ENCODE measurements at places on chromosomes 11 and 22.

DNA sequence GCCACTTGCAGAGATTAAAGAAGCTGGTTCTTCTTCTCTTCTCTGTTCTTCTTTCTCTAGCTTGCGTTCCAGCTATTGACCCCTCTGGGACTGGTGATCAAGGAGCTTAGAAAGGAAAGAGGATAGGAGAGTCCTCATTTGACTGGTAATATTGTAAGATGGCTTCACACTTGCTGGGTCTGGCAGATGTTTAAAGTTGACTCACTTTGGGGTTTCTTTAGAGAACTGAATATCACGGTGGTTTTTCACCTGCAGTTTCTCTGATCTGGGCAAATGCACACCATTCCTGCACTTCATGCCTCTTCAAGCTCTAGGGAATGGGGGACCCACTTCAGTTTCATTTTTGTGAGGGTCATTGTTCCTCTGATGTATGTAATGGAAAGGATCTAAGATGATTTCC is 41.8 kb upstream of the DEUP1 start:
- no peak for DNase-seq

GRCh38 chr11:133832991-133833897 is 12.1 kb downstream of the SPATA19 start:
- no peak for DNase-seq

DNA sequence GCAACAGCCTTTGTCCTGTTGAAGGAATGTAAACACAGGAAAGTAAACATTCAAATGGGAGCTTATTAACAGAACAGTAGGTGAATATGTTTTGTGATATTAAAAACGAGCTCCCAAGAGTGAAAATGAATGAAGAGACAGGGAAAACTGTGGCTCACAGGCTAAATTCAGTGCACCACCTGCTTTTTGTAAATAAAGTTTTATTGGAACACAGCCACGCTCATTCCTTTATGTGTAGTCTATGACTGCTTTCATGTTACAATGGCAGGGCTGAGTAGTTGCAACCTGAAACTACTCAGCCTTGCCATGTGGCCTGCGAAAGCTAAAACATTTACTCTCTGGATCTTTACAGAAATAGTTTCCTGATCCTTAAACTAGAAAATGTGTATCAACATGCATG is 136.9 kb downstream of the MYO18B start:
- DNase-seq: no peak

DNA sequence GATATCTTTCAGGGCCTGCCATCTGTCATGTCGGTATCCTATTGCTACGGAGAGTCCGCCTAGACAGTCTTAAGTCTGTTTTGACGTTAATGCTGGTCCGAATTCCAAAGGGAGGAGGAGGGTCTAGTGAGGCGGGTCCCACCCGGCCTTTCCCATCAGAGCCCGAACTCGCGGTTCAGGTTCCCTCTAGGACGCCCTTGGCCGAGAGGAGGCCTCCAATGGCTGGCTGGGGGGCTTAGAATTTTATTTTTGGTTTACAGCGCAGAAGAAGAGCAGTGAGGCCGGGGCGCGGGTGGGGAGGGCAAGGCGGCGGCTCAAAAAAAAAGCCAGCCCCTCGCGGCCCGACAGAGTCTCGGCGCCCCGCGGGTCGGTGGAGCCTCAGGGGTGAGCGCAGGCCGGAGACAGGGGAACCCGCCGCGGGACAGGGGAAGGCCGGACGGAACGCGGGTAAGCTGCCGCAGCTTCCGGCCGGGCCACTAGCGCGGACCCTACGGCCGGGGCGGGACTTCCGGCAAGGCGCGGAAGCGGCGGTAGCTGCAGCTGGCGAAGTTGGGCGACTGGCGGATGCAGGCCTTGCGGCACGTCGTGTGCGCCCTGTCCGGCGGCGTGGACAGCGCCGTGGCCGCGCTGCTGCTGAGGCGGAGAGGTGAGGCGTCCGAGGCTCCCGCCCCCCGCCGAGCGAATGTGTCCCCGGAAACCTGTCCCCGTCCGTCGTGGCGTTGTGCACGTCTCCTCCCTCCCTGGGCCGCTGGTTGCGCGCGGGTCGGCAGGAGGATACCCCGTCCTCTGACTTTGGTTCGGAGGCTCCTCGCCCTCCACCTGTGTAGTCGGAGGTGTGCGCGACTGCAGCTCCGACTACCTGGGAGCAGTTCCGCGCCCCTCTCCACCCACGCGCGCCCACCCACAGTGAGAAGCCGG is at the start of gene TRMU:
Gene TRMU (plus strand): TSS at position 514 of the 918 bp plus-strand sequence. CDS start 51 bp downstream, at position 565.
- peak; percentile 24 for DNase-seq

- DNase-seq: no peak
These were observed 9.1 kb downstream of the DENND6B start for GRCh38 chr22:50317674-50318073.

DNA sequence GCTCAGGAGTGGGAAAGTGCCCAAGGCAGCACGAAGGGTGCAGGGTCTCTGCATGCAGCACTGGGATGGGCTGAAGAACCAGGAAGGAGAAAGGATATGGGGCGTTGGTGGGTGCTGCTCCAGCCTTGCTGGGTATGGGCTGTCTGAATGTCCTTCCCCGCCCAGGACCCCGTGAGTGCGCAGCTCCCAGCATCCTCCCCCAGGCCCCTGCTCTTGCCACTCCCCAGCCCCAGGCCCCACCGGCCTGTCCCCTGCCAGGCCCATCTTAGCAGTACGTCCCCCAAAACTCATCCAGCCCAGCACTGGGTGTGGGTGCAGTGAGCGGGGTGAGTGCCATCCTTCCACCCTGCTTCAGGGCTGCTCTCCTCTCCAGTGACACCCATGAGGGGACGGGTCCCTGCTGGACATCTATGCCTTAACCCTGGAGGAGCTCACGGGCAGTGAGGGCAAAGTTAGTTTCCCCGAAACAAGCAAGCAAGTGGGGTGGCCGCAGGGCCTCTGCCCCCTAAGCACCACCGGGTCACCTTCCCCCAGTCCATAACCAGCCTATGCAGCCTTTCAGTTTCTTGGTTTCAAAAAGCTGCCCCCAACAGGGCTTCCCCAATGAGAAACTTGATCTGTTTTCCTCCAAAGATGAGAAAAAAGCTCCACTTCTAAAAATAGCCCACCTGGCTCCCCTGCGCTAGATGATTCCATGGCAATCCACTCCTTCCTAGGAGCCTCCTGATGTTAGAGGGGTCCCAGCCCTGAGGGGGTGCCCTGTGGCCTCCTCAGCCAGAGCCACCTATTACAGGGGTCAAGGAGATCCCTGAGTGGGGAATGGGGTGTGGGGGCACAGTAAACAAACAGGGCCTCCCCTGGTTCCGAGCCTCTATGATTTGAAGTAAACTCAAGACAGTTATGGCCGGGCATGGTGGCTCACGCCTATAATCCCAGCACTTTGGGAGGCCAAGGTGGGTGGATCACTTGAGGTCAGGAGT is 103.8 kb downstream of the MORC2 start:
- DNase-seq: no peak

- DNase-seq: peak; percentile 61
These were observed 21.2 kb downstream of the PTPRJ start for GRCh38 chr11:48001438-48002021.

DNA sequence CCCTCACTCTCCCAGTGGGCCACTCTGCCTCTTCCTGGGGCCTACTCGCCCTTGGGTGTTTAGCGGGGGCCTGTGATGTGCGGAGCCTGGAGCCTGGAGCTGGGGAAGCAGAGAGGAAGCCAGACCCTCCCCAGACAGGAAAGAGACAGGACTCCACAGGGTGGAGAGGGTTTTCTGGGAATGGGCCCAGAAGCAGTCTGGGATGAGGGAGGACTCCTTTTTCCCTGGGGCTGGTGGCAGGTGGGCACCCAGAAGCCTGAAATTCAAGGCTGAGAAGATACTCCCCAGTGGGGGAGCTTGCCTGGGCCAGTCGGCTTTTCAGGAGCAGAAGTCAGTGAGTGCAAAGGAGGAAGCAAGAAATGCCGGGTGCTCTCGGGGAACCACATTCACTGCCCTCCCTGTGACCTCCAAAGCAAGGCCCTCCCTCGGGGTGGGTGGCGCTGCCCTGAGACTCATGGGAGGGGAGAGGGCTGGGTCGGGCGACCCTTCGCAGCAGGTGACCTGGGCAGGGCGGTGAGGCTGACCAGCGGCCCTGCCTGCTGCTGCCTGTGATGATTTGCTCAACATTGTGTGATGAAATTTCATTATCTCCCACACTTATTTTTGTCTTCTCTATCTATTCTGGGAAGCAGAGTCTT is 1377.4 kb downstream of the BRD1 start:
- DNase-seq: no peak

- peak; percentile 75 for DNase-seq
These were observed 449 bp upstream of the KREMEN1 start for GRCh38 chr22:29072193-29072978.

DNA sequence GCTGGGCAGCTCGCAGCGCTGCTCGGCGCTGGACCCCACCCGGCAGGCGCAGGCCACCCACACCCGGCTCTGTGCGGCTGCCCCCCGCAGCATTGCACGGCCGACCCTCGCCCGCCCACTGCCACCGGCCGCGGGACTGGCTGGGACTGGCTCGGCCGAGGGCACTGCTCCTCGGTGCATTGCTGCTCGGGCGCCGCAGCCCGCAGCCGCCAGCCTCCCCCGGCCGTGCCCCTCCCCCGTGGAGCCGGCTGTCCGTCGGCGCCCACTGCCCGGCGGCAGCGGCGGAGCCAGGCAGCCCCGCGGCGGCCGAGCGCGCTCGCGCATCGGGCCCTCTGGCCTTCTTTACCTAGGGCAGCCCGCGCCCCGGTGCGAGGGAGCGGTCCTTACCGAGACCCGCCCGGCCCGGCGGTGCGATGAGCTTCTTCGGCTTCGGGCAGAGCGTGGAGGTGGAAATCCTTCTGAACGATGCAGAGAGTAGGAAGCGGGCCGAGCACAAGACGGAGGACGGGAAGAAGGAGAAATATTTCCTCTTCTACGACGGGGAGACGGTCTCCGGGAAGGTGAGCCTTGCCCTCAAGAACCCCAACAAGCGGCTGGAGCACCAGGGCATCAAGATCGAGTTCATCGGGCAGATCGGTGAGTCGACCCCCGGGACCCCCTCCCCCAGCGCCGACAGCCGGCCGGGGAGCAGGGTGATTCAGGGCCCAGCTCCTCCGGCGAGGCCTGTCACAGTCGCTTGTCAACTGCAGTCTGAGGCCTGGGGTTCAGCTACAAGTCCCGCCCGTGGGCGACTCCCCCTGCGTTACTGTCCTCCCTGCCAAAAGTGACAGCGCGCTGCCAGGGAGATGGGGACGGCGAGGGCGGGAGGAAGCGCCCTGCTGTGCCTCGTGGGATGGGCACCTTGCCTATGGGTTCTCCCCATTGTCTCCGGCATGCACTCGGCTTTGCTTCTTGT is 516 bp downstream of the VPS26B start:
- peak; percentile 39 for DNase-seq

GRCh38 chr11:61345170-61345610 is 12.2 kb downstream of the TKFC start:
- no peak for DNase-seq

- no peak for DNase-seq
These were observed 294.2 kb upstream of the ANO3 start for GRCh38 chr11:26037716-26038115.

- DNase-seq: no peak
These were observed 77.6 kb downstream of the PACSIN2 start for GRCh38 chr22:42937164-42937843.

GRCh38 chr11:20000351-20001134 is 159.7 kb downstream of the DBX1 start:
- DNase-seq: no peak

- DNase-seq: no peak
These were observed 93.6 kb downstream of the FEZ1 start for GRCh38 chr11:125402435-125402834.

DNA sequence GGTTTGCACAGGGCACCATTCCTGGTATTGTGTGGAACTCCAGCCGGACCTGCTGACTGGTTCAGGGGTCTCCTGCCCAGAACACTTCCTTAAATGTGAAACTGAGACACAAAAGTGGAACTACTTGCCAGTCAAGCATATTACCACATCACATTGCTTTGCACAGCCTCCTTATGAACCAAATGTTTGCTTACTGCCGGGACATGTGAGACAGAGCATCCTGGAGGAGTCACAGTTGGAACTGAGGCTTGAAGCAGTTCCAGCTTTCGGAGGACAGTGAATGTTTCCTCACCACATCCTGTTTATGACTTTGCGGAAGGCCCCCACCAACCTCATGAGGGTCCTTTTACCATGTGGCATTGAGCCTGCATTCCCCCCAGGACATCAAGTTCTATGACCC is 105.8 kb upstream of the ARHGAP42 start:
- no peak for DNase-seq

- DNase-seq: peak; percentile 81
These were observed 7.3 kb upstream of the NCF4 start for GRCh38 chr22:36853407-36854099.

DNA sequence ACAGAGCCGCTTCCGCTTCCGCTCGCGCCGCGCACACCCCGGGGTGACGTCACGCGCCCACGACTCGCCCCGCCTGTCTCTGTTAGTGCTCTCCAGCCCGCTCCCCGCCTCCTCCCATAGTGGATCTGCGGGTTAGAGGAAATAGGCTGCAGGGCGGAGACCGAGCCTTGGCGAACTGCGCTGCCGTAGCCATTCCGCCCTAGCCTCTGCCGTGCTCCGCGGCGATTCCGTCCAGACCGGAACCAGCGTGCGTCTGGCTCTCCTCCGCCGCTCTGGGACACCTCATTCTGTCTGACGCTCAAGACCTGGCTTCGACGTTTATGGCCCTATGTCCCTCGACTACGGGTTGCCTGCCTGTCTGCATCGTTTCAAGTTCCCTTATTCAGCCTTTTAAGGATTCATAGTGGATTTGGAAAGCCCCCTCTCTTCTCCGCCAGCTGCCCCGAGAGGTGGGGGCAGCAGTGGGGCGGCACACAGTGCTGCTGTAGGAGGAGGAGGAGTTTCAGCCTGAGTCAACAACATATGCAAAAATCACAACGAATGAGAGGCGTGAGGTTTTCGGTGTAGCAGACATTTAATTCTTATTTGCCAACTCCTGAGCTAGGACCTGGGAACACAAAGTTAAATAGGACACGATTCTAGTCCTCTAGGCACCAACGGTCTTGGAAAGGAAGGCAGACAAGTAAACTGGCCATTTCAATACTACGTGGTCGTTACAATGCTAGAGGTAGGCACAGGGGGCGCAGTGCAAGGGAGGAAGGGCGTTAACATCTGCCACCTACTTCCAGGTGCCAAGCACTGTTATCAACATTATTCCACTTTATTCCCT is at the start of gene TAF10:
Gene TAF10 (minus strand): TSS at position 4 of the 829 bp plus-strand sequence. CDS start 27 bp downstream, outside the sequence.
- peak; percentile 93 for DNase-seq

- no peak for DNase-seq
These were observed 16.6 kb downstream of the PIH1D2 start for GRCh38 chr11:112057170-112057569.

DNA sequence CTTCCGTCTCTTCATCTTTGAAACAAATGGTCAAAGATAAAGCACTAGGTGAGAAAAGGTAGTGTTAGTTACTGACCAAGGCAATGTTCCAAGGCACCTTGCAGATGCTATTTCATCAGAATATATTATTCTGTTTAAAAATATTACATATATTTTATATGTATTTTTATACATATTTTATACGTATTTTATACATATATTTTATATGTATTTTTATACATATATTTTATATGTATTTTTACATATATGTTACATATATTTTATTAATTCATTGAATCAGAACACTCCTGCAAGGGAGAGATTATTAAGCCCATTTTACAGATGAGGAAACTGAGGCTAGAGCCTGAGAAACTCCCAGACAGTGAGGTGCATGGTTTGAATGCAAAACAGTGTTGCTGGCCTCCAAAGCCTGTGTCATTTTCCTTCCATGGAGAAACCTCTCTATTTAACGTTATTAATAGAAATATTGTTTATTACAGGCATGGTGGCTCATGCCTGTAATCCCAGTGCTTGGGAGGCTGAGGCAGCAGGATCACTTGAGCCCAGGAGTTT is 120.6 kb upstream of the CD82 start:
- DNase-seq: no peak

Measured in stimulated activated naive CD4-positive, alpha-beta T cell (primary cell).